AML-193 (cell line): ENCODE measurements at places on chromosomes 2 and 18.

DNA sequence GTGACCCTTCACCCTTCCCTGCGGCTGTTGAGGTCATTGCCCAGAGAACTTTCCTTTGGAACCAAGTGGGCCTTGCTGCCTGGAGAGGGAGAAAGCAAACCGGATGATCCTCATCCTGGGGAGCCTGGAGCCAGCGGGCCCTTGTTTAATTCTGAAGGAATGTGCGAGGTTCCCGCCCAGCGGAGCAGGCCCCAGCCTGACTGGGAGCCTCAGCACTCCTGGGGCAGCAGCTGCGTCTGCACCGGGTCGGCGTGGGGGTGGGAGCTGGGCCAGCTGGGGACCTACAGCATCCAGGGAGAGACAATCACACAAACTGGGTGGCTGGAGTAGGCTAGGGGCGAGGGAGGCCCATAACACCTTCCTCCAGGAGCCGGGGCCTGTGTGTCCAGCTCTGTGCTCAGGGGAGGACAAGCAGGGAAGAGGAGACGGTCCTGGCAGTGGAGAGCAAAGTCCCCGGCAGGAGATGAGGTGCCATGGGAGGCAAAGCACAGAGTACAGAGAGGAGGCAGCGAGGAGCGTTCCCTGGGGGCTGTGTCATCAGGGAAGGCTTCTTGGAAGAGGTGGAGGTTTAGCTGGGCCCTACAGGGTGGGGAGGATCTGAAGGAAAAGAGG, 61.9 kb upstream of the HAAO start:
- DNase-seq, result no peak

DNA sequence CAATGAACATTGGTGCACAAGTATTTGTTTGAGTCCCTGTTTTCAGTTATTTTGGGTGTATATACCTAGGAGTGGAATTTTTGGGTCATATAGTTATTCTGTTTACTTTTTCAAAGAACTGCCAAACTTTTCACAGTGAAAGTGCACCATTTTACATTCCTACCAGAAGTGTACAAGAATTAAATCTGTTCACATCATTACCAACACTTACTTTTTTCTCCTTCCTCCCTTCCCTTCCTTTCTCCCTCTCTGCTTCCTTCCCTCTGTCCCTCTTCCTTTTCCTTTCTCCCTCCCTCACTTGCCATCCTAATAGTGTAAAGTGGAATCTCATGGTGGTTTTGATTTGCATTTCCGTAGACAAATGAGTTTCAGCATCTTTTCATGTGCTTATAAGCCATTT, 11.9 kb downstream of the ADNP2 start:
- no peak for DNase-seq

- no peak for DNase-seq
Observed at GRCh38 chr18:5238371-5238976, 41.4 kb upstream of the AKAIN1 start.

DNA sequence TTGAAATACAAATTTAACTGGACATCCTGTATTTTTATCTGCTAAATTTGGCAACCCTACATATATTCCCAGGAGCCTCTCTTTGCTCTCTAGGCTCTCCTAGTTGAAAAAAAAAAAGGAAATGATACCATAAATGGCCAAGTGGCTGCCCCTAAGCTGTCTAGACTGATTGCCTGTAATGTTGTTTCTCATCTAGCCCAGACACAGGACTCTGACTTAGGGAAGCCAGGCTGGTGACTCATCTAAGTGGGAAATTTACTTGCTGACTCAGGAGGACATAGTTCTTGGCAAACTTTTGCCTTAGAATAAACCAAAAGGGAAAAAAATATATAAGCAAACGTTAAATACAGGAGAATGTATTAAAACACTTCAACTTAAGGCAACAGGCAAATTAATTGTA, 14.6 kb upstream of the ITGAV start:
- peak; percentile 55 for DNase-seq

DNA sequence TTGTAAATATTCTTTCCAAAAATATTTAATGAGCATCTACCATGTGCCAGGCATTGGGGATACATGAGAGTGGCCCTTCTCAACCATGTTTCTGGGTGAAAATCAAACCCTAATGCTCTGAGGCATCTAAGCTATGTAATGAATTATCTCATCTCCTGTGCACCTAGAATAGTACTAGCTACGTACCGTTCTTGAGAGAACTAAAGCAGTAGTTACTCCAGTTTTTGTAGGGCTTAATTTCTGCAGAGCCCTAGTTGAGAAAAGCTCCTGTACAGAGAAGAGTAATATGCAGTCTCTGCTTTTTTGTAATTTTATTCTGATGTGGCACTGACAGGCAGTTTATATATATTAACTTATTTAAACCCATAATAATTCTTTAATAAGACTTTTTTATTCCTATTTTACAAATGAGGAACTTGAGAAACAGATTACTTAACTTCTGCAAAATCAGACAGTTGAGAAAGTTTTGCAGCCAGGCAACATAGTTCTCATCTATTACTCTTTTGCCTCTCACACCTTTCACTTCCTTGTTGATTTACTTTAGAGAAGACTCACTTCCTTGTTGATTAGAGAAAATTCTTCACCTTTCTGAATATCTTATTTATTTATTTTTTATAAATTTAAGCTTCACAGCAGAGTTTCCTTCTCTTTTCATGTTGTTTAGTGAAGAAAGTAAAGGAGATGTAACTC, 3.1 kb downstream of the SPOPL start:
- peak; percentile 84 for DNase-seq

DNA sequence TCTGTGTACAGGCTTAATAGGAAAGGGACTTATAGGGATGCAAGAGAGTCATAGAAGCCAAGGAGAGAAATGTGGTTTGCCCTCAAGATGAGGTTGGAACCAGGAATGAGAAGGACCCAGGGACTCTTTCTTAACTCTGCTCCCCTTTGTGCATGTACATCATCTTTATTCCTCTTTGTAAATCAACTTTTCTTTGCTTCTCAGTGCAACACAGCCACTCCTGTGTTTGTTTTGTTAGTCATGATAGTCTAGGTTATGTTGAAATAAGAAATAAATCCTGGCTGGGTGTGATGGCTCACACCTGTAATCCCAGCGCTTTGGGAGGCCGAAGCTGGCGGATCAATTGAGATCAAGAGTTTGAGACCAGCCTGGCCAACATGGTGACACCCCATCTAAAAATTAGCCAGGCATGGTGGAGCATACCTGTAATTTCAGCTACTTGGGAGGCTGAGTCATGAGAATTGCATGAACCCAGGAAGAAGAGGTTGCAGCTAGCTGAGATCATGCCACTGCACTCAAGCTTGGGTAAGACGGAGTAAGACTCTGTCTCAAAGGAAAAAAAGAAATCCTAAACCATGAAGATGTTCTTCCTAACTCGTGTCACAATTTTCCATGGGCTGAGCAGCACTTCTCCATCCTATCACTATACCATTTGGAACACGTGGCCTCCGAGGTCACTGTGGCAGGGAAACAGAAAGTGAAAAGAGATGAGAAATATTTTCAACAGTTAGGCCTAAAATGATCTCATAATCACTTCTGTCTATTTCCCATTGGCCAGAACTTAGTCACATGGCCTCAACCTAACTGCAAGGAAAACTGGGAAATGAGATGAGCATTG, 73.0 kb upstream of the TMEM17 start:
- no peak for DNase-seq

GRCh38 chr18:75483662-75484061, 56.2 kb upstream of the SMIM21 start:
- DNase-seq, result no peak

- DNase-seq, result no peak
Observed at GRCh38 chr2:136130511-136130910, 12.6 kb upstream of the CXCR4 start.

- DNase-seq, result no peak
Observed at GRCh38 chr2:197946562-197946961, 142.2 kb downstream of the PLCL1 start.

GRCh38 chr2:154700136-154700535, 1.6 kb downstream of the KCNJ3 start:
- no peak for DNase-seq

GRCh38 chr2:232436381-232437194, 19.4 kb upstream of the ALPI start:
- no peak for DNase-seq

GRCh38 chr2:63990072-63990471, 29.2 kb downstream of the VPS54 start:
- no peak for DNase-seq

- no peak for DNase-seq
Observed at GRCh38 chr2:142920571-142920970, 43.1 kb downstream of the KYNU start.

DNA sequence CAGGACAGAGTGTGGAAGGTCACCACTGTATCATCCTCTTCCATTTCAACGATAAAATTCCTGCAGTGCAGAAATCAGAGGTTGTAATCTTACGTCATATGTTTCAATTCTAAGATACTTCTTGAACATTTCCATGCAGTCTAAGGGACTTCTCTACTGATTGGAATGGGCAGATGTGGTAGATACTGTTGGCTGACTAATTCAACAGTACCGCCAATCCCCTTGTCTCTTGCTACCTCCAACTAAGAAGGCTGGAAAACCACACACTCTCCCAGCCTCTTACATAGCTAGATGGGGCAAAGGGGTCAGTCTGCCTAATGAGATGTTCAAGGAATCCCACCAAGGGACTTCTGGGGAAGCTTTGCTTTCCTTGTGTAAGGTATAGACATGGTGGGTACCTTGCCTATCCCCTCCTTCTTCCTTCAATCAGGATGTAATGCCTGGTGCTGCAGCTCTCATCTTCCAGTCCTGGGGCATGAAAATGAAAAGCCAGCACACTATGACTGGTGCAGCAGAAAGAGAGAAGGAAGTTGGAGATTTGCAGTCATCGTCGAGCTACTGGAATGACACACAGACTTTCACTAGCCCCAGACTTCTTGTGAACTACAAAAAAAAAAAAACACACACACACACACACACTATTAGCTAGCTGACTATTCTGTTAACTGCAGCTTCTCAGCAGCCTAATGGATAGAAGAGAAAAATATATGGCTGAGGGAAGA, 84.1 kb downstream of the ALPK2 start:
- DNase-seq, result no peak

- peak; percentile 41 for DNase-seq
Observed at GRCh38 chr2:102839668-102840388, 78.0 kb downstream of the TMEM182 start.

DNA sequence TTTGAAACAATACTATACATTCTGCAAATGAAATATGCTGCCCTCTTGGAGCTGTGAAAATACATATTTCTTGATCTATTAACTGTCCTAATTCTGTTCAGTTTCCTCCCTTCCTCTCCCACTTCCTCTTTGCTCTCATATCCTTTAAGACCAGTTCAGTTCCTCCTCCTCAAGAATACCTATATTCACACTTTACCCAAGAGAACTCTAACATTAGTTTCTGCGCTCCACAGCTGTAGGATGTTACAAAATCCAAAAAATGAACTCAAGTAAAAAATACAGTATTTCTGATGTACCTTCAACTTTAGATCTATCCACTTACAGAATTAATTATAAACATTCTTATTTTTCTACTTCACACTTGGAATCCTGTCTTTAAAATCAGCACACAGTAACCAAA, 5.4 kb downstream of the ITSN2 start:
- peak; percentile 59 for DNase-seq

- DNase-seq, result peak; percentile 5
Observed at GRCh38 chr2:27407798-27408491, 1.4 kb downstream of the PPM1G start.

DNA sequence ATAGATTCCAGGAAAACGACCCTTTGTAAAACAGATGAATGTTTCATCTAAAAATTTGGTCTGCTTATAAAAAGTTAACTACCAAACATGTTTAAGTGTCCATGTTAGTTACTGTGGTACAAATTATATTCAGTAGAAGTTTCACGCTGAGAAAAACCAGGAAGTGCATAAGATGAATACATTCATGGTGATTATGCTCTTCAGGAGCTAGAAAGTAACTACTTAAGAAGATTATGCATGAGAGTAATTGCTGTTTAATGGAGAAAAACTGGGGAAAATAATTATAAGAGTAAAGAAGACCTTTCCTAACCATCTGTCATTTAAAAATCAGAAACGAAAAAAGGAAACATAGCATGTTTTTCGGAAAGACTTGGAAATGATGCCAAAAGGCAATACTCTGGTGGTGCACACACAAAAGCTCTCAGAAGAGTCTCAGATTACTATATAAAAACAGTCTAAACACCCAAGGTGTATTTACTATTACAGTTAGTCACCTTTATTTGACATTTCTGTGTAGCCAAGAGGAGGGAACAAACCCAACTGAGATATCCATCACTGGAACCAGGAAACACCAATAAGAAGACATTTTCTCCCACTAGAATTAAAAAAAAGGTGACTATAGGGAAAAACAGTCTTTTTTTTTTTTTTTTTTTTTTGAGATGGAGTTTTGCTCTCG, 38.8 kb upstream of the METTL21A start:
- DNase-seq, result no peak

- no peak for DNase-seq
Observed at GRCh38 chr2:54114936-54115283, 505 bp upstream of the ACYP2 start.

DNA sequence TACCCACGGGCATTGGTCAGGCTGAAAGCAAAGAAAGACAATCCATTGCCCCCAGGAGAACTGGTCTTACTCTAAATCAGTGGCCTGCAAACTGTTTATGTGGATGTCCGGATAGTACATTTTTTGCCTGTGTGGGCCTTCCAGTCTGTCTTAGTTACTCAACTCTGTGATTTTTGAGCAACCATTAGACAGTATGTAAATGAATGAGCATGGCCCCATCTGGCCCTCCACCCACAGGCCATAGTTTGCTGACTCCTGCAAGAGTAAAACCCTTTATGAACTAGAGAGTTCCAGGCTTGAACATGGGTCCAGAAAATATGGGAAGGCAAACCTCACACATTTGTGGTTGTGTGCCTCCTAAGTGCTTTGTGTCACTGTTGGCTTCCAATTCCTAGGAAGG, 55.7 kb upstream of the CYP1B1 start:
- no peak for DNase-seq

- peak; percentile 29 for DNase-seq
Observed at GRCh38 chr2:231781798-231782726, 980 bp upstream of the PDE6D start.

- no peak for DNase-seq
Observed at GRCh38 chr2:230668939-230669303, 43.7 kb upstream of the CAB39 start.

- DNase-seq, result no peak
Observed at GRCh38 chr2:233593201-233593600, 24.2 kb upstream of the UGT1A8 start.
